ENCODE measurements at places on chromosomes 7 and 10.

GRCh38 chr7:51286401-51286800 lies 30.2 kb downstream of the COBL start:
- no peak for DNase-seq

DNA sequence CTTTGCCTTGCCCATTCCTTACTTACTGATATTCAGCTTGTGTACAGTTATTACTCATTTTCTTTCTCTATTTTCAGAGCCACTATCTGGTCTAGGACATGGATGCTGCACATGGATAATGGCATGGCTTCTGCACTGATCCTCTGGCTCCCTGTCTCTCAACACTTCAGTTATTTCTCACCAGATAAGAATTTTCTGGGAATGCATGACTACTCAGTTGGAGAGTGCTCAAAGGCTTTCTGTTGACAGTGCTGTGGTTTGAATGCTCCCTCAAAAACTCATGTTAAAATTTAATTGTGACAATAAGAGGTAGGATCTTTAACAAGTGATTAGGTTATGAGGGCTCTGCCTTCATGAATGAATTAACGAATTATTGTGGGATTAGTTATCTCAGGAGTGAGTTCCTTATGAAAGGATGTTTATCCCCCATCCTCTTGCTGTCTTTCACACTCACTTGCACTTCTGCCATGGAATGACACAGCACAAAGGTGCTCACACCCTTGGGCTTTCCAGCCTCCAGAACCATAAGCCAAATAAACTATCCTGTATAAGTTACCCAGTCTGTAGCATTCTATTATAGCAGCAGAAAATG lies 16.1 kb upstream of the PIK3CG start:
- peak; percentile 28 for DNase-seq

GRCh38 chr10:71780156-71780555 lies 6.8 kb upstream of the VSIR start:
- DNase-seq: no peak

GRCh38 chr7:42194238-42194637 lies 42.8 kb downstream of the GLI3 start:
- peak; percentile 34 for DNase-seq

DNA sequence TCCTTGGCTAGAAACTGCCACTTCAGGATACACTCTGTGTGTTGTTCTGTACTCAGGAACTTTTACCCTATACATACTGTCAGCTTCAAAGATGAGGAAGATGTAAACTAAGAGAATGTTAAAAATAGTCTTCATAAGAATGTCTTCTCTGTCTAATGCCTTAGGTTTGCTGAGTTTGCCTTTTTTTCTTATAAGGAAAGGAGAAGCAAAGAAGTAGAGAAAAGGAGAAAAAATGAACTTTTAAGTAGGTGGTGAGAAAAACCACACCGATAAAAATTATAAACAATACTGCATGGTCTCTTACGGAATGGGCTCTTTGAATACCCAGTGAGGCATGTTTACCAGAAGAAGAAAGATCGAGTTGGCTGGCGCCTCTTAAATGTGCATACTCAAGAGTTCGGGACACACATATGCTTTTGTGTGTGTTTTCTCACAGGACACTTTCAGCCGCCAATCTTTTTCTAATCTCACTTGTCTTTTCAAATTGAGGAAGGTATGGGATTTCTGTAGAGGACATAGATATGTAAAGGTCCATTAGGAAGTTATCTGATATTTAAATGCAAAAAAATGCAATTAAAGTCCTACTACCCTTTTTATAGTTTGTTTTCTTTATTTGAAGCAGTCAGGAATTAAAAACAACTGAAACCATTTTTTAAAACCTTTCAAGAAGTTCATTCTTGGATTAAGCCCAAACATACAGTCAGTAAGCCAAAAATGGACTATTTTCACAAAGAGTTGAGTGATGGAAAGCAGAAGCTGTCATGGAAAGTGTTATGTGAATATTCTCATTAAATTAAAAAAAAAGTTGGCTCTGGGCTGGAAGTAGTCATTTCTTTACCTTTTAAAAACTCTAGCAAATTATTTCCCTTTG lies 100.6 kb upstream of the MDFIC start:
- DNase-seq: peak; percentile 77

DNA sequence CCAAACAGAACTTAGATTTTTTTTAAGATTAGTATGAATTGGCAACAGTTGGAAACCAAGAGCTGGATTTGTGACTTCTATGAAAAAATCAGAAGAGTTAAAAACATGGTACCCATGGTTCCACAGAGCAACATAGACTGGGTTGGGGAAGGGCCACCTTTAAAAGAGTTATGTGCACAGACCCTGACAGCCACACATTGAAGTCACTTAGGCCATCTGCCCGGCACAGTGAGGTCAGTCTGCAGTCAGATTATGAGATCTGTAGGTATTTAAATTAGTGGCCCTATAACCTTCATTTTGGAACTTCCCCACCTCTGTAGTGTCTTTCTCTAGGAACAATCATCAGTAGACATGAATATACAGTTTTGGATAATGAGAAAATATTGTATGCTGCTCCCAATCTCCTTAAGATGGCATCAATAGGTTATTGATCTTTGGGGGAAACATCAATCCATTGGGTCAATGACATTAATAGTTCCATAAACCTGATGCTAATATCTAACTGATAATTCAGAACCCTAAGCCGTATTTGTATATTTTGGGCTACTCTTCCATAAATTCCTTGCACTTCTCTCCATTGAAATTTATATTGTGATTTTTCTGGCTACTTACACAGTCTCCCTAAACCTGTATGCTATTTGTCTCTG lies 7.0 kb downstream of the ANKRD1 start:
- DNase-seq: no peak

GRCh38 chr7:54529568-54529967 lies 12.6 kb upstream of the VSTM2A start:
- DNase-seq: no peak

DNA sequence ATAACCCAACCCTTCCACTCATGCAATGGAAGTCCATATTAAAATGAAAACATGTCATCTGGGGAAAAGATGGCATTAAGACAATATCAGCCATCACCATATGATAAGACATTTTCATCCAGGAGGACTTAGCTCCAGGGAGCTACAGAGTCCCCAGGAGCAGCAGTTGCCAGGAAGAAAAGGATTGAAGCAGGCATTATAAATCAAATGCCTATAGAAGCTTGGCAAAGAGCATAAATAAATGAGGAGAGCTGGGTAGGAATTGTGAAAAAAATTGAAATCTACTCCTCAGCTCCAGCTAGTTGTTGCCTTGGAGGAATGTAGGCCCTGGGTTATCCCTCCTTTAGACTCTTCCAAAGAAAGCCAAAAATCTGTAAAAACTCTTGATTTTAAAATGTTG lies 42.5 kb downstream of the FAM13C start:
- no peak for DNase-seq

DNA sequence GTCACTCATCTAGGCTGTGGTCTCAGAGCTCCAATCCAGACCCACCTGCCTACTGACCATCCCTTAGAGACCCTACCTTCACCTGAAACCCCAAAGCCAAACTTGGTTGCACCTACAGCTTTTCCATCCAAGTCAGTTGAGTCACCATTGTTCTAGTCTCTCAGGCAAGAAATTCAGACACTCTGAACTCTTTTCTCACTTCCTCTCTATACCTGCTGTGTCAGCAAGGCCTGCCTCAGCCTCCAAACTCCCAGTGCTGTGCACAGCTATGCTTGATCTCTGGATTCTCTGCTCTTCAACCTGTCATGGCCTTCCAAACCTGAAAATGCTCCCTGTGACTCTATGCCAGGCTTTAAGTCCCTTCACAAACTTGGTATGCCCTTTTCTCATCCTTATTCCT lies 47.4 kb upstream of the MTURN start:
- no peak for DNase-seq

DNA sequence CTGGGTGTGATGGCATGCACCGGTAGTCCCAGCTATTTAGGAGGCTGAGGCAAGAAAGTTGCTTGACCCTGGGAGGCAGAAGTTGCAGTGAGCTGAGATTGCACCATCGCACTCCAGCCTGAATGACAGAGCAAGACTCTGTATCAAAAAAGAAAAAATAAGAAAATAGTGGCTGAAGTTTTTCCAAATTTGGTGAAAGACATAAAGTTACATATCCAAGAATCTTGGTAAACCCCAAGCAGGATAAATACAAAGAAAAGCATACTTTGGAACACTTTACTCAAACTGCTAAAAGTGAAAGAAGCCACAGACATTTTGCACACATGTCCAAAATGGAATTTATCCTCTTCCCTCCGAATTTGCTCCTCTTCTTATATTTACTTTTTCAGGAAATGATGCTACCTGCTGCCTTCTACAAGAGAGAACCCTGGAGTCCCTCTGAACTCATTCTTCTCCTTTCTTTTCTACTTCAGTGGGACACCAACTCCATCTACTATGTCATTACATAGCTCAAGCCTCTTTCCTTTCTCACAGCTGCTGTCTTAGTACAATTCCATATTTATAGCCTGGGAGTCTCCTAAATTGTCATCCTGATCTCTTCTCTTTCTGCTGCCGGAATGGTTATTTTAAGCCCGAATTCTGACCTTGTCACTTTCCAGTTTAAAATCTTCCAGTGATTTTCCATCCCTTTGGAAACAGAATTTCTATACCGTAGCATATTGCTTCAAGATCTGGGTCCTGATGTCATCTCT lies 17.3 kb upstream of the SMNDC1 start:
- no peak for DNase-seq
